ENCODE measurements at places on chromosomes 11 and 22.

DNA sequence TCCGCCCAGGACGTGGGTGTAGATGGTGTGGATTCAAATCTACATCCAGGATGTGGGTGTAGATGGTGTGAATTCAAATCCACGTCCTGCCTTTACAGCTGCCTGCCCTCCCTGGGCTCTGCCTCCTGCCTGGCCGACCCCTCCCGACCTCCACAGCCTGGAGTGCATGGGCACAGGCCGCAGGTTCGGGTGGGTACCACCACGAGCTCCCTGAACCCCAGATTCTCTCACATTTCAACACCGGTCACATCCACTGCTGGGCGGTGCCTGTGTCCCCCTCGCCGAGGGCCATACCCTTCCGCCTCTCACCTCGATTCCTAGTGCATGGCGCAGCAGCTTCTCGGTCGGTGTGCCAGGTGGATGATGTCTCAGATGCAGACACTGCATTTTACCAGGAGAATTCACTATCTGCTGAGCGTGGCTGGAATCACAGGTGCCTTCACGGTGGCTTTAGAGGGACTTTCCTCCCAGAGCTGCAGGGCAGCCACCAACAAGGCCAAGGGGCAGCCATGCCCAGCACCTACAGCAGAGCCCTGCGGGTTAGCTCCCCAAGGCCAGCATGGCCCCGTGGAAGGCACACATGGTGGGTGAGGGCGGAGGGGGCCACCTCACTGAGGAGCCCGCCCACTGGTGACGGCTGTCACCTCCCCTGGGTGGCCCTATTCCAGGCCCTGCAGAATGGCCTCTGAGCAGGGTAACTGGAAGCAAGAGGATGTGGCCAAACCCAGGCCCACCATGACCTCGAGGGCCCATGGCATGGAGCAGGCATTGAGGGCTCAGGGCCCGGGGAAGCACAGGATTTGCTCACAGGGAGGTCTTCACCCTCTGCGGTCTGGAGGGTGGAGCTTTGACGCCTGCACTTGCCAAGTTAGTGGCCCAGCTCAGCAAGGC is 638.5 kb downstream of the TBC1D22A start:
- DNase-seq: no peak

- DNase-seq: no peak
Measured at GRCh38 chr11:100675115-100675650, 11.9 kb upstream of the ARHGAP42 start.

GRCh38 chr11:57777969-57778317 is 16.3 kb downstream of the CTNND1 start:
- no peak for DNase-seq

GRCh38 chr22:49103314-49104059 is 724.2 kb downstream of the BRD1 start:
- peak; percentile 77 for DNase-seq

GRCh38 chr11:79269611-79270307 is 171.1 kb downstream of the TENM4 start:
- peak; percentile 56 for DNase-seq

- DNase-seq: peak; percentile 56
Measured at GRCh38 chr11:3130269-3131071, 34.6 kb downstream of the OSBPL5 start.

- no peak for DNase-seq
Measured at GRCh38 chr11:72135891-72136683, 562 bp downstream of the FOLR3 start.
